ENCODE measurements at places on chromosomes 16 and 17.

DNA sequence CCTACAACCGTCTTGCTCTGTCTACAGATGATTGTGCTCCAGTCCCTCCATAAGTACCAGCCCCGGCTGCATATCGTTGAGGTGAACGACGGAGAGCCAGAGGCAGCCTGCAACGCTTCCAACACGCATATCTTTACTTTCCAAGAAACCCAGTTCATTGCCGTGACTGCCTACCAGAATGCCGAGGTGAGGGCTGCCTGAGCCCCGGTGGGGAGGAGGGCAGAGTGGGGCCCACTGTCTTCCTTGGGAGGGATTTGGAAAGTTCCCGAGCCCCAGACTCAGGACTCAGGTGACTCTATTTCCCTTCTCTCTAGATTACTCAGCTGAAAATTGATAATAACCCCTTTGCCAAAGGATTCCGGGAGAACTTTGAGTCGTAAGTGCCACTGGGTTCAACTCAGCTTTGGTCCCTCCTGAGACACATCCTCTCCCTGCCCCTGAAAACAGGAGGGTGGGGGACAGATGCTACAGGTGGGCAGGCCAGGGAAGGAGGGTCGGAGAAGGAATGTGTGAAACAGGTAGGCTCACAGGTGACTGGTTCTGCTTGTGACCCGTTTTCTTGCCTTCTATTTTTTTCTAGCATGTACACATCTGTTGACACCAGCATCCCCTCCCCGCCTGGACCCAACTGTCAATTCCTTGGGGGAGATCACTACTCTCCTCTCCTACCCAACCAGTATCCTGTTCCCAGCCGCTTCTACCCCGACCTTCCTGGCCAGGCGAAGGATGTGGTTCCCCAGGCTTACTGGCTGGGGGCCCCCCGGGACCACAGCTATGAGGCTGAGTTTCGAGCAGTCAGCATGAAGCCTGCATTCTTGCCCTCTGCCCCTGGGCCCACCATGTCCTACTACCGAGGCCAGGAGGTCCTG is 11.4 kb downstream of the TBX21 start:
- H3K27ac ChIP-seq = peak overlapping the region; percentile 67
- peaks cover 54% of the 10 kb centered on the region for H3K4me1 ChIP-seq
- peaks cover 59% of the 10 kb centered on the region for H3K36me3 ChIP-seq
- DNase-seq = no peak
- H3K4me3 ChIP-seq = no peak overlapping the region
- no peaks in the 10 kb centered on the region for H3K27me3 ChIP-seq

- no peaks in the 10 kb centered on the region for H3K27me3 ChIP-seq
- DNase-seq = no peak
- peak overlapping the region; percentile 42 for H3K27ac ChIP-seq
- peaks cover 97% of the 10 kb centered on the region for H3K36me3 ChIP-seq
These were observed 9.0 kb downstream of the SRRM2 start for GRCh38 chr16:2761472-2761871.

DNA sequence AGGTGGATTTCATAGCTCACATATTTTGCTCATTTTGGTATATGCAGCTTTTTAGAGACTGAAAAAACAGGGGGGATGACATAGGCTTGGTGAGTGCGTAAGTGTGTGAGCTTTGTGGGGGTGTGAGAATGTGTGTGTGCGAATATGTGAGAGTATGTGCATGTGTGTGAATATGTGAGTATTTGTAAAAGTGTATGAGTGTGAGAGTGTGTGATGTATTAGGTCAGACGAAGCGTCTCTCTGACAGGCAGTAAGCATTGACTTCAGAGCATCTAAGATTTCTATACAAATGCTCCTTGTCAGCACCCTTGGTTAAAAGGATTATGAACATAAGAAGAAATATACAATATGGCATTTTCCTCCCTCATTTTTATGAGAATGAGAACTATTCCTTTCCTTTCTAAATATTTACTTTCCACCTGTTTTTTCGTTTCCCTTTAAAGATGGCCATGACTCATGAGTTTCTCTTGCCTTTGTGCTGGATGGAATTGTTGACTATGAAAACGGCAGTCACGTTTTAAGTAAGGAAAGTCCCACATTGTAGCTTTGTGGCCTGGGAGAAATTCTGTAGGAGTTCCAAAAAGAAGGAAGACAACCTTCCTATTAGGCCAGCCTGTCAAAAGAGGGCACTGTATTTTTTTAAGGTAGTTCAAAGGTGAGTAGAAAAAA is 276.4 kb downstream of the FOXL1 start:
- no peaks in the 10 kb centered on the region for H3K4me1 ChIP-seq
- no peaks in the 10 kb centered on the region for H3K27me3 ChIP-seq
- no peak overlapping the region for H3K27ac ChIP-seq
- H3K4me3 ChIP-seq = no peak overlapping the region

DNA sequence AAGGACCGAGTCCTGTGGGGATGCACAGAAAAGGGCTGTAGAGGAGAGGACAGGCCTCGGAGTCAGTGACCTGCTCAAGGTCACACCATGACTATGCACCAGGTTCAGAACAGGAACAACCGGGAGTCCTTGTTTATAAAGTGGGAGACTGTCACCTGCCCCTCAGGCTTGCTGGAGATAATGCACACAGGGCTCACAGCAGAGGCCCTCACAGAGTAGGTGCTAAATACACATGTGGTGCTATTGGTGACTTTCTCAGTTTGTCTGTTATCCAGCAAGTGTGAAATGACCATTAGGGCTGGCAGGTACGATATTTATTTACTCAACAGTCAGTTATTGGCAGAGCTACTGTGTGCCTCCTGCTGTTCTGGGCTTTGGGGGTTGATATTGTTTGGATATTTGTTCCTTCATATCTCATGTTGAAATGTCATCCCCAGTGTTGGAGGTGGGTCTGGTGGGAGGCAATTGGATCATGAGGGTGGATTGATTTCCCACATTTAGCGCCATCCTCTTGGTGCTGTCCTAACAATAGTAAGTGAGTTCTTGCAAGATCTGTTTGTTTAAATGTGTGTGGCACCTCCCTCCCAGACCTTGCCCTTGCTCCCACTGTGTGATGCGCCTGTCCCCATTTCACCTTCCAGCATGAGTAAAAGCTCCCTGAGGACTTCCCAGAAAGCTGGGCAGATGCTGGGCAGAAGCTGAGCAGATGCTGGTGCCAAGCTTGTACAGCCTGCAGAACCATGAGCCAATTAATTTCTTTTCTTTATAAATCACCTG is 162.1 kb upstream of the MPHOSPH6 start:
- H3K27me3 ChIP-seq = peaks cover 58% of the 10 kb centered on the region
- H3K4me3 ChIP-seq = no peak overlapping the region
- no peak for DNase-seq
- no peaks in the 10 kb centered on the region for H3K4me1 ChIP-seq
- H3K27ac ChIP-seq = no peak overlapping the region
- no peaks in the 10 kb centered on the region for H3K36me3 ChIP-seq

GRCh38 chr16:53960954-53961616 is 257.1 kb downstream of the FTO start:
- no peak overlapping the region for H3K4me3 ChIP-seq
- H3K27ac ChIP-seq = no peak overlapping the region
- peaks cover 7% of the 10 kb centered on the region for H3K4me1 ChIP-seq
- no peaks in the 10 kb centered on the region for H3K27me3 ChIP-seq
- peaks cover 4% of the 10 kb centered on the region for H3K36me3 ChIP-seq

DNA sequence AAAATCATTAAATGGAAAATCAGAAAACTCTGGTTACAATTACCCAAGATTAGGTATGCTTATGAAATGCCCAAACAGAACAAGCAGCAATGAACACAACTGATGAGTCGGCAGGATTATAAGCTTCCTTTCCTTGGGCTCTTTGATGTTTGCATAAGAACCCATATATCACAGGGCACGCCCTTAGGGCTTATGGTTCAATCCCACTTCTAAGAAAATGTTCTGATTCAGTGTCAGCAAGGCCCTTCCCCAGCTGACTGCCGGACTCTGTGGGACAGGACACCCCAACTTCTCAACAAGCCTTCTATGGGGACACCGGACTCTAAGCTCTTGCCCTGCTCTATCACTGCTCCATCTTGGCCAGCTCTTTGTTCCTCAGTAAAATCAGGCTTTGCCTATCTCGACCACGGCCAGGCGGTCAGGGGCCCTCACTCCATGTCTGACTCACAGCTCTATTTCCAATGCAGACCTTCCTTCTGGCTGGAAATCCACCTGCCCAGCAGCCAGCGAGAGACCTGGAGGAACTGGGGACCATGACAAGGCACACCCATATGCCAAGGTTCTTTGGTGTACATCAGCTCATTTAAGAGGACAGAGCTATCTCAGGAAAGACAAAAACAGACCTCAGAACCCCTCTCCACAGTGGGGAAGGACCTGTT is 26.8 kb downstream of the LITAFD start:
- peaks cover 72% of the 10 kb centered on the region for H3K36me3 ChIP-seq
- no peaks in the 10 kb centered on the region for H3K27me3 ChIP-seq
- H3K27ac ChIP-seq = no peak overlapping the region
- H3K4me1 ChIP-seq = peaks cover 22% of the 10 kb centered on the region

DNA sequence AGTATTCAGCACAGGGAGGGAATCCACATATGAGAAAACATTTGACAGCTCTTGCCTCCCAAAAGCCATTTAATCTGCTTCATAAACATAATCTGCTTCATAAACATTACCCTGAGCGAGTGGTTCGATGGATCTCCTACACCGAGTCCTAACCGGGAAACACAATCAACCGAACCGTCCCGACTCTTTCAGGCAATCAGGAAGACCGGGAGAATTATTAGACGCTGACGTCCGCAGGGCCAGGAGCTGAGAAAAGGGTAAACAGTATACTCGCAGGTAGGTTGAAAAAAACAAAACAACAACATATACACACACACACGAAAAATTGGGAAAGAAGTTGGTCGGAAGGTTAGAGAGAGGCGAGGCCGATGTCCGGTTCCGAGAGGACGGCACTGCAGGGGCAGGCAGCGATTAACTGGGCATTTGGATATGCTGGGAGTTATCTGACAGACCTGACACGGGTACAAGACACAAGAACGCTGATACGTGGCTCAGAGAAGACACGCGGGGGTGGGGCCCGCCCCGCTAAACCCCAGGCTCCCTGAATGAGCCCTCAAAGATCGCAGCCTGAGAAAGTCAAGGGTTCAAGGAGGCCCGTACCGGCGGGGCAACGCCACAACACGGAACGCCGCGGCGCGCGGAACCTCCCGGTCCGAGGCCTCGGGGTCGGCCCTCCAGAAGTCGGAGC is 585 bp downstream of the AP1G1 start:
- peaks cover 34% of the 10 kb centered on the region for H3K36me3 ChIP-seq
- peak overlapping the region; percentile 96 for H3K27ac ChIP-seq
- peak overlapping the region; percentile 96 for H3K4me3 ChIP-seq
- no peak for DNase-seq
- H3K4me1 ChIP-seq = peaks cover 16% of the 10 kb centered on the region

- H3K4me3 ChIP-seq = no peak overlapping the region
- H3K4me1 ChIP-seq = no peaks in the 10 kb centered on the region
- no peaks in the 10 kb centered on the region for H3K27me3 ChIP-seq
- H3K27ac ChIP-seq = no peak overlapping the region
- no peak for DNase-seq
These were observed 147.4 kb downstream of the CDK5R1 start for GRCh38 chr17:32634167-32634566.

- peaks cover 4% of the 10 kb centered on the region for H3K36me3 ChIP-seq
- peak overlapping the region; percentile 52 for H3K4me3 ChIP-seq
- no peaks in the 10 kb centered on the region for H3K27me3 ChIP-seq
- H3K4me1 ChIP-seq = peaks cover 56% of the 10 kb centered on the region
- DNase-seq = no peak
These were observed 26.6 kb upstream of the SKAP1 start for GRCh38 chr17:48456589-48456988.

GRCh38 chr16:785563-786535 is 2.3 kb downstream of the RPUSD1 start:
- H3K36me3 ChIP-seq = peaks cover 9% of the 10 kb centered on the region
- H3K4me1 ChIP-seq = peaks cover 14% of the 10 kb centered on the region
- no peaks in the 10 kb centered on the region for H3K27me3 ChIP-seq
- H3K27ac ChIP-seq = no peak overlapping the region

DNA sequence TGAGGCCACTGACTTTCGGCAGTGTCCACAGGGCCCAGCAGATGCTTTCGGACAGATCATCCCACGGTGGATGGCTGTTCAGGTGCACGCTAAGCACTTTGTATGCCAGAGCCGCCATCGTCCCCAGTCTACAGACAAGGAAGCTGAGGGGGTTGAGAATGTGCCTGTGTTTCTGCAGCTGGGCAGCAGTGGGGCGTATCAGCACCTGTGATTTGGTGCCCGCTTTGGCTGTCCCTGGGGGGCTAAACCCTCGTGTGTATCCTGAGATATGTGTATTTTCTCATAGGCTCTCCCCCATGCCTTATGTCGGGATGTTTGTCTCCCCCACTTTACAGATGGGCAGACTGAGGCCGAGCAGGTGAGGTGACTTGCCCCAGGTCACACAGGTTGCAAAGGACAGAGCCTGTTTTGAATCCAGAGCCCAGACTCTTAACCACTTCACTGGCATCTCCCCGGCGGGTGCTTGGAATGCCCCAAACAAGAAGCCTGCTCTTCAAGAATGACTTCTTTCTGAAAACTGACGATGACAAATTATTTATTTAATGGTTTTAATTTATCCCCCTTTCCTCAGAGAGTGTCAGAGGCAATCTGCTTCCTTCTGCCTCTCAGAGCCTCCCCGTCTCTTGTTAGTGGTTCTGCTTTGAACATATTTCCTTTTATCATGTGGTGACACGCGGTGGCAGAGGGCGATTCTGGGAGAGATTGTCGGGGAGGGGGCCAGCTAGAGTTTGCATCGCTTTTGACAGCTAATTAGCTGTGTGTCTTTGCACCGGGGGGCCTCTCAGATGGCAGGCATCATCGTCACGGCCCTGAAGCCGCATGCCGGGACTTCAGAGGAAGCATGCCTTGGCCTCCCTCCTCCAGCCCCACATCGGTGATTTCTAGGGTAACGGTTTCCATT is 149.6 kb upstream of the CIBAR2 start:
- peaks cover 1% of the 10 kb centered on the region for H3K36me3 ChIP-seq
- no peak overlapping the region for H3K4me3 ChIP-seq
- no peak for DNase-seq
- no peaks in the 10 kb centered on the region for H3K4me1 ChIP-seq
- no peak overlapping the region for H3K27ac ChIP-seq

DNA sequence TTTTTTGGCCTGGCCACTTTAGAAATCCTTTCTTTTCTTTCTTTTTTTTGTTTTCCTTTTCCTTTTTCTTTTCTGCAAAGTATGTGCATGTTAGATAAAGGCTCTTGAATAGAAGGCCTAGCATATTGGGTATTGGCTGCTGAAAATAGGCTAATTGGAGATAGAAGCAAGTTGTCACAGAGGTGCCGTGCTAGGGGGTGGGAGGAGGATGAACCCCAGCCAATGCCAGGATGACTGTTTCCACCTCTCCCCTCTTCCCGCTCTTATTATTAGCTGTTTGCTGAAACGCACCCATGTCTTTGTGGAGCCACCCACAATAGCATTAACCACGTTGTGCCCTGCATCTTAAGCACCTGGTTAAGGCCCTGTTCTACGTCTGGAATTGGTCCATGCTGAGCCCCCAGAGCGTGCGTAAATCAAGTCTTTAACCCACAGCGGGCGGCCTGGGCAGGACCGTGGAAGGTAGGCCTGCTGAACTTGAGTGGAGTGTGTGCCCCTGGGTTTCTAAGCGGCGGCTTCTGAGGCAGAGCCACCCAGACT is 123.6 kb downstream of the MSI2 start:
- no peaks in the 10 kb centered on the region for H3K27me3 ChIP-seq
- DNase-seq = no peak
- H3K36me3 ChIP-seq = peaks cover 1% of the 10 kb centered on the region

- H3K4me3 ChIP-seq = peak overlapping the region; percentile 17
- peaks cover 39% of the 10 kb centered on the region for H3K36me3 ChIP-seq
- peak overlapping the region; percentile 75 for H3K27ac ChIP-seq
- H3K27me3 ChIP-seq = no peaks in the 10 kb centered on the region
These were observed 20.6 kb upstream of the SNTB2 start for GRCh38 chr16:69166221-69166833.
